ENCODE measurements at places on chromosomes 7 and 10.

DNA sequence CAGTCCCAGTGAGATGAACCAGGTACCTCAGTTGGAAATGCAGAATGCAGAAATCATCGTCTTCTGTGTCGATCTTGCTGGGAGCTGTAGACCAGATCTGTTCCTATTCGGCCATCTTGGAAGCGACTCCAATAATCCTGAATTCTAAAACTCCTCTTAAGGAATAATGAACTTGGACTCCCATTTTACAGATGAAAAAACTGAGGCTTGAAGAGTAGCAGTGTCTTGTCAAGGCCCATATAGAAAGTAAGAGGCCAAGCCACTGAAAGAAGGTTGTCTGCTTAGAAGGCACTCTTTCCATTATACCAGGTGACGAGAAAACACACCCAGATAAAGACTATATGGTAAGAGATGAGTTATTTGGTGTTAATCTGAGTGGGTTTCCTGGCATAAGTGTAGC lies 148.6 kb upstream of the LAMB4 start:
- H3K36me3 ChIP-seq = no peaks in the 10 kb centered on the region
- H3K4me1 ChIP-seq = no peaks in the 10 kb centered on the region
- DNase-seq = no peak
- no peak overlapping the region for H3K27ac ChIP-seq

- no peak overlapping the region for H3K27ac ChIP-seq
- H3K4me3 ChIP-seq = no peak overlapping the region
- no peaks in the 10 kb centered on the region for H3K27me3 ChIP-seq
- H3K4me1 ChIP-seq = peaks cover 48% of the 10 kb centered on the region
- peaks cover 52% of the 10 kb centered on the region for H3K36me3 ChIP-seq
- DNase-seq = no peak
These were observed 2.5 kb downstream of the MAD1L1 start for GRCh38 chr7:2230226-2230625.

- no peak for DNase-seq
- H3K27me3 ChIP-seq = peaks cover 46% of the 10 kb centered on the region
- no peaks in the 10 kb centered on the region for H3K4me1 ChIP-seq
- no peaks in the 10 kb centered on the region for H3K36me3 ChIP-seq
These were observed 275.9 kb downstream of the SKAP2 start for GRCh38 chr7:26588511-26588910.

DNA sequence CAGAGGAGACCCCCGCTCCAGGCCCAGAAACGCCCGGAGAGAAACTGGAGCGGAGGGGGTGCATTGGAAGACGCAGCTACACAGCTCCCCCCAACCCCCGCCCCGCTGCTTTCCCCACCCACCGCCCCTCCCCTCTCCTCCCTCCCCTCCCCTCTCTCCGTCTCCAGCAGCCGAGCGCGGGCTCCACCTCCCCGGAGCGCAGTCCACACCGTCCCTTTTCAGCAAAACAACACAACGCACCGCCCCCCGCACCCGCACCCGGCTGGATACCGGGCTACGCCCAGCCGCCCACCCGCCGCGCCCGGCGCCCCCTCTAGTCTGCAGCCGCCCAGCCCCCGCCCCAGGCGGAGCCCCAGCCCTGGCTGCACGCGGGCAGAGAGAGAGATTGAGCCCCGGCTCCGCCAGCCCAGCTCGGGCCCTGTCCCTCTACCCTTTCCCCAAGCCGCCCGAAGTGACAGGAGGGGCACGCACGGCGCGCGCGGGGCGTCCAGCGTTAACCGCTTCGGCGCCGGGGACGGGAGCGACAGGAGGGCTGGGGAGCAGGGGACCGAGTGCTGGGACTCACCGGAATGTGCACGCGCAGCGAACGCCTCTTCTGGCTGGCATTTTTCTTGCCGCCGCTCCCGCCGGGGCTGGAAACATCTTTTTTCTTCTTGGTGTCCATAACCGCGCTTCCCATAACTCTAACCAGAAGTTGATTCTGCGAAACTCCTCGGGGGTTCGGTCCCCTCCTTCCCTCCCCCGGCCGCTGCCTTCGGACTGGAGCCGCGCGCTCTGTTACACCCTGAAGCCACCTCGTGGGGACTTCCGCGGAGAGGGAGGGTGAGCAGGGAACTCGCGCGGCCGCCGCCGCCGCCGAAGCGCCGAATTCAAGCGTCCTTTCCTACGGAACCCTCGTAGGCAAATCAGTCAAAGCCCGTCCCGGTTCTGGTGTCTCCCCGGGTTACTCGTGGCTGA lies 695 bp downstream of the PRKAG2 start:
- H3K27ac ChIP-seq = peak overlapping the region; percentile 94
- peaks cover 58% of the 10 kb centered on the region for H3K4me1 ChIP-seq
- H3K4me3 ChIP-seq = peak overlapping the region; percentile 94
- H3K36me3 ChIP-seq = no peaks in the 10 kb centered on the region
- peaks cover 26% of the 10 kb centered on the region for H3K27me3 ChIP-seq

DNA sequence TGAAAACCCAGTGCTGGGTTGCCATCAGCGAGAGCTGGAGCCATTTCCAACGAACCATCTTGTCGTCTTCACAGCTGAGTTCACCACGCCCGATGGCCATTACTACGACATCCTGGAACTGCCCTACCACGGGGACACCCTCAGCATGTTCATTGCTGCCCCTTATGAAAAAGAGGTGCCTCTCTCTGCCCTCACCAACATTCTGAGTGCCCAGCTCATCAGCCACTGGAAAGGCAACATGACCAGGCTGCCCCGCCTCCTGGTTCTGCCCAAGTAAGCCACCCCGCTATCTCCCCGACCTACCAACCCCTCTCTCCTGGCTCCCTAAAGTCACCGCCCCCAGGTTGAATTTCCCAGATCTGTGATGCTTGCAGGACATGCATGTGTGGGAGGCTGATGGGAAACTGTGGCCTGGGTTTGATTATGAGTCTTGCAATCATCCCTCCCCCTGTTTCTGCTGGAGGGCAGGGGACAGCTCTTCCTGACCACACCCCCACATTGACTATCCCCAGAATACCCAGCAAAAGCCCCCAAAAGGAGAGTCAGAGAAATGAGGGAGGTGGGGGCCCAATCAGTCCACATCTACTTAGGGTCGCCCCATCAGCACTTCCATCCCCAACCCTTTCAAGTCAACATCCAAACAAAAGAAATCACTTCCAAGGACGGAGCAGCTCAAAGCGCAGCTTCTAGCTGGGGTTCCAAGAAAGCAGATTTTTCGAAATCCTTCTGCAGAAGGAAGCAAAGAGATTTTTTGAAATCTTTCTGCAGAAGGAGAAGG lies 6.9 kb downstream of the SERPINE1 start:
- H3K27me3 ChIP-seq = peaks cover 5% of the 10 kb centered on the region
- H3K36me3 ChIP-seq = no peaks in the 10 kb centered on the region
- no peak for DNase-seq
- H3K4me1 ChIP-seq = peaks cover 17% of the 10 kb centered on the region

DNA sequence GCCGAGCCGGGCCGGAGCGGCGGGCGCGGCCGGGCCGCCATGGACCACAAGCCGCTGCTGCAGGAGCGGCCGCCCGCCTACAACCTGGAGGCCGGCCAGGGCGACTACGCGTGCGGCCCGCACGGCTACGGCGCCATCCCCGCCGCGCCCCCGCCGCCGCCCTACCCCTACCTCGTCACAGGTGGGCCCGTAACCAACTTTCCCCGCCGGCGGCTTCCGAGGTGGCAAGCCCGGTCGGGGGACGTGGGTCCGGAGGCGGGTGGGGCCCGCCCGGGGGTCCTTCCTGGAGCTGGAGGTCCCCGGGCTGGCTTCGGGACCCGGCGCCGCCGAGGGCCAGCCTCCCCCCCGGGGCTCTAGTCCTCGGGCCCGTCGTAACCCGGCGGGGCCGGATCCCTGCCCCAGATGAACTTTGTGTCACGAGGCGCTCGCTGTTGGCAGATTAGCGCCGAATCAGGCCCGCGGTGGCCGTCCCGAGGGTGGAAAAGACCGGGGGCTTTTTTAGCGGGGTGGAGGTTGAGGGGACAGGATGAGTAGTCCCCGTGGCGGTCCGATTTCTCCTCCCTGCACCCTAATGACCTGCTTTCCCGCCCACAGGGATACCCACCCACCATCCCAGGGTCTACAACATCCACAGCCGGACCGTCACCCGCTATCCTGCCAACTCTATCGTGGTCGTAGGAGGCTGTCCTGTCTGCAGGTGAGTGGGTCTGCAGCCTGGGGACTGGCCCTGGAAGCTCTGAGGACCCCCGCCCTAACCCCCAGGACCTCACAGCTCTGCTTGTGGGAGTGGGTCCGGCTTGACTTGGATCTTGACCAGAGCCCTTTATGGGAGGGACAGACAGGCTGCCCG lies 496 bp downstream of the BRI3 start:
- H3K27ac ChIP-seq = peak overlapping the region; percentile 98
- DNase-seq = no peak

DNA sequence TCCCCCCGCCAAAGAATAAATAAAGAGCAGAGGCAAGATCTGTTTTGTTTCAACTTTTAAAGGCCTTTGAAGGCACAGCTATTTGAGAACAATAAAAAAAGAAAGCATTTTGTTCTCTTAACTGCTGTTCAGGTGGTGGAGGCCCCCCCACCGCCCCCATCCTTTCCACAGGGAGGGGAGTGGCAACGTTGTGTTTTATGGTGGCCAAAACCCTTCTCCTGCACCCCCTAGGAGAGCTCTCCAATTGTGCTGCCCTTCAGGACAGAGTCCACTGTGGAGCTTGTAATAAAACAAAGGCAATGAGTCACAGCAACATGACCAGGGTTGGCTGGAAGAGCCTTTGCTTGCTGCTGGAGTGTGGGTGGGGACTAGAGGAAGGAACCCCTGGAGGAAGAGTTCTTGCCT lies 987.9 kb downstream of the KCNMA1 start:
- DNase-seq = no peak
- no peak overlapping the region for H3K27ac ChIP-seq
- no peaks in the 10 kb centered on the region for H3K36me3 ChIP-seq
- H3K27me3 ChIP-seq = no peaks in the 10 kb centered on the region

GRCh38 chr10:114715171-114715670 lies 57.1 kb upstream of the ABLIM1 start:
- H3K4me1 ChIP-seq = peaks cover 100% of the 10 kb centered on the region
- H3K27ac ChIP-seq = peak overlapping the region; percentile 91
- H3K4me3 ChIP-seq = peak overlapping the region; percentile 32
- no peaks in the 10 kb centered on the region for H3K36me3 ChIP-seq

DNA sequence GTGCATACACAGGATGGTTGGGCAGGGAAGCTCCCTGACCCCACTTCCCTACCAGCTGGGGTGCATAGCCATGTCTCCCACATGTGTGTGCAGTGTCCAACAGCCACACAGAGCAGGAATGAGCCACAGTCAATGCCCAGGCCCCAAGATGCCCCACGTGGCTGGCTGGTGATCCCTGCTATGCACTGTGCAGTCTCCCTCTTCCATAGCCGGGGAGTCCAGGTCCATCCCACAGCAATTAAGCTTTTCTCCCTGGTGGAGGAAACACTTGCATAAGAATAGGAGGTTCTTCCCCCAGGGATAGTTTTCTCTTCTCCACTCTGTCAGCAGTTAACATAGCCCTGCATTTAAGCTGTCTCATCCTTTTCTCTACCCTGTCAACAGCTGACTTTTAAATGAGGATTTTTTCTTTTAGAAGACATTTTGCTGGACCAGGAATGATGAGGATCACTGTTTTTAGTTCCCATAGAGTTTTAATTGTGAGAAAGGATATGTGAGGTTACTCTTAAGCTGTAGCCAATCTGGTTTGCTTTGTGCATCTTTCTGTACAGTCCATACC lies 396.5 kb upstream of the VWC2 start:
- H3K4me1 ChIP-seq = no peaks in the 10 kb centered on the region
- no peaks in the 10 kb centered on the region for H3K36me3 ChIP-seq
- H3K4me3 ChIP-seq = no peak overlapping the region
- no peak overlapping the region for H3K27ac ChIP-seq
- no peak for DNase-seq

DNA sequence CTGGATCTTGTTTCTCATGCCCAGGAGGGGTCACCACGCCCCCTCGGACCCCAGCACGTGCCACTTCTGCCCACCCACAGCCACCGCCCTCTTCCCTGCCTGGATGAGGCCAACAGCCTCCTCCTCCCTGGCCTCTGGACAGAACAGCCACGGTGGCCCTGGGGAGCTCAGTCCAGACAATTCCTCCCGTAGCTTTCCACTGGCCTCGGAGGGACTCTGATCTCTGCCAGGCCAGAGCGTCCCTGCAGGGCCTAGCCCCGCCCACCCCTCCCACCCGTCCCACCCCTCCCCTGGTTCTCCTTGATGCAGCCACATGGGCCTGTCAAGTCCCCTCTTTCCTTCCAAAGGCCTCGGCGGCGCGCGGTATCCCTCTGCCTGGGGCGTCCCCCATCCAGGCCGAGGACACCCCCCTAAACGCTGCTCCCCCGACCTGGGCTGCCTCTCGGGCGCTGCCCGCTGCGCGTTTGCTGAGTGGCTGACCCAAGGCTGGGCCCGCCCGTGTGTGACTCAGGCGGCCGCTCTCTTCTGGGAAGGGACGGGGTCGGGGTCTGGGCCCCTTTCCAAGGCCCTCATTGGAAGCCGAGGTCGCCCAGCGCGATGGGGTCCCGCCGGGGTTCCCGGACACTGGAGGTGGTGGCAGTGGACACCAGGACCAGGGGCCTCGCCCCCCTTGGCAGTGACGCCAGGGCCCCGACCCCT lies 557 bp downstream of the TMEM120A start:
- H3K36me3 ChIP-seq = peaks cover 4% of the 10 kb centered on the region
- H3K4me1 ChIP-seq = peaks cover 64% of the 10 kb centered on the region
- peak overlapping the region; percentile 99 for H3K4me3 ChIP-seq
- H3K27me3 ChIP-seq = no peaks in the 10 kb centered on the region

Measured in left ventricle myocardium inferior (tissue), 1 donor.